ENCODE measurements at places on chromosomes 1 and 21.

DNA sequence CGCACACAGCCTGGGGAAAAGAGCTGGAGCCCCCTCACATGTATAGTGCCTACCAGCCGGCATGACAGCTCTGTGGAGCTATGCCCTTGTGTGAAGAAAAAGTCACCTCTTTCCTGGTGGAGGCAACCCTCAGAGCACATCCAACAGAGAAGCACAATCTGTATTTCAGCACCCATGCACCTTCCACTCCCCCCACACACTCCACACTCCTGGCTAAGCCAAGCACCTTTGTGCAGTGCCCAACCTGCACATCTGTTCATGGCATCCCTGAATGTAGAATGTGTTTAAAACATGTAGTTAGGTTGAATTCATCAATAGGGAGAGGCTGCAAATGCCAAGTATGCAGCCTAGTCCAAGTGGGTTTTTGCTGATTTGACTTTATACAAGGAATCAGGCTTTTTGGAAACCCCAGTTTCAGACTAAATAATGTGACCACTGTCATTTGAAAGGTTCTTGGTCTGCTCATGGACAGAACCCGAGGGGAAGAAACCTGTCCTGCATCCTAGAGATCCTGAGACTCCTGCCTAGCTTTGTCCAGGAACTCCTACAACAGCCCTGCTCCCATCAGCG, 197.1 kb downstream of the TOMM20 start:
- DNase-seq: no peak

DNA sequence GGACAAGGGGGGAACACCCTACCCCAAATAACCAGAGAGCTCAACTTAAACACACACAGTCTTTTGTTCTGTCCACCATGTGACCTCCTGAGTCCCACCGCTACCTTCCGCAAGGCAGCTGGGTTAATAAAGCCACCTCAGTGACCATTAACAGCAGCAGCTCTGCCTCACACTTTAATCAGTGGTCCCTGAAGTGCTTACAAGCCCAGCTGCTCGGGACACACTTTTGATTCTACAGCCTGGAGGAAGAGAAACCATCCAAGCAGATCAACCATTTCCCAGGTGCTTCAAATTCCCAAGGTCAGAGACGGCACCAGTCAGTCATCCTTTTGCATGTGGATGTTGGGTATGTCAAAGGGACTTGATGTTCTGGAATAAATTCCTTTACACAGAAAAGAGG, 70.1 kb downstream of the KCNJ15 start:
- DNase-seq: no peak

GRCh38 chr1:226733876-226734275, 5.2 kb downstream of the ITPKB start:
- no peak for DNase-seq

- no peak for DNase-seq
Observed at GRCh38 chr1:41578712-41579335, 94.3 kb upstream of the EDN2 start.

DNA sequence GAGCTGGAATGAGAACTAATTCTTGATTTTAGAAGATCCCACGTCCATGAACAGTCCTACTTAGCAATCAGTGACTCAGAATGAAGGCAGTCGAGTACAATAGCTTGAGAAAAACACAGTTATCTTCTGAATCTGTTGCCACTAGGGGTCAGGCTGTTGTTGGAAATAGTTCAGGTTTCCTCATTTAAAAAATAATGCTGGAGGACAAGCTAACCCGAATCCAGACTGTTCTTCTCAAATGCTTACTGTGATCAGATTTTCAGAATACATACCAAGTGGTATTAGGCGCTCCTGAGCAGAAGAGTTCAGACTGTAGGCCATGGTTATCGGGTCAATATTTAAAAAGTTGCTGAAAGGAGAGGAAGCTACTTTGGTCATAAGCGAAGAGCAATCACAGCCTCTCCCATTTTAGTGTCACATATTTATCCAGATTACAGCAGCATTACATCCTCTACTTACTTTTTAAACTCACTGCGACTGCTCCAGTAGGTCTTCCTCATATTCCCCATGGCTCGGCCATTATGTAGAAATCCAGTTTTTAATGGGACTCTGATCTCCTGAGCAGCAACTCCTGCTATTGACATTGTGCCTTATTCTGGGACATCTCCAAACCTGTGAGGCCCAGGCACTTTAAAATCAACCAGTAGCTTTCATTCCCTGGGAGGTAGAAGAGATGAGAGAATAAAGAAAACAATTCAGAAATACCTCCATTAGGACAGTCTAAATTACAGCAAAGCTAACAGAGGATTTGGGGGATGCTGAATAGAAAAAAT, 10.9 kb downstream of the ERRFI1 start:
- no peak for DNase-seq

All from activated CD4-positive, CD25-positive, alpha-beta regulatory T cell (primary cell).